GM06990 (cell line): ENCODE measurements at places on chromosomes 1 and 21.

GRCh38 chr1:107830526-107830925 is 134.5 kb downstream of the VAV3 start:
- DNase-seq, result no peak

DNA sequence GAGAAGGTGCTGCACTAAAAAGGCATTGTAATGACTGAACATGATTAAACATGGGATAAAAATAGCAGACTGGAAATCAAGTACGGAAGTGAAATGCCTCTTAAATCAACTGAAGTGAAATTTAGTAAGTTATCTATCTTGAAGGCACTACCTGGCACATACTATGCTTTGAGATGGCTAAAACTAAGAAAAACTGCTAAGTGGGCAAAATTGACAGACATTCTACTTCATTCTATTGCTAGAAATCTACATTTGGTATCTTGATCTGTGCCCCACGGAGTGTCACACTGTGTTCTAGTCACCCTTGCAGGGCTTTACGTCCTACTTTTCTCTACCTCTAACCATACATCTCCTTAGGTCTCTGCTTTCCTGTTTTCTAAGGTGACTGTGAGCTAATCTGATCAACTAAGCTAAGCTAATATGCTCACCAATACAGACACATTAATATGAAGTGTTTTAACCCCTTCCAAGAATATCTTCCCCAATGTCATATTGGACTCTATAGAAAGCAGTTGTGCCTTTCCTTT is 4.1 kb downstream of the PDC start:
- no peak for DNase-seq

GRCh38 chr1:209723756-209724693 is 19.4 kb downstream of the HSD11B1 start:
- DNase-seq, result peak; percentile 30

DNA sequence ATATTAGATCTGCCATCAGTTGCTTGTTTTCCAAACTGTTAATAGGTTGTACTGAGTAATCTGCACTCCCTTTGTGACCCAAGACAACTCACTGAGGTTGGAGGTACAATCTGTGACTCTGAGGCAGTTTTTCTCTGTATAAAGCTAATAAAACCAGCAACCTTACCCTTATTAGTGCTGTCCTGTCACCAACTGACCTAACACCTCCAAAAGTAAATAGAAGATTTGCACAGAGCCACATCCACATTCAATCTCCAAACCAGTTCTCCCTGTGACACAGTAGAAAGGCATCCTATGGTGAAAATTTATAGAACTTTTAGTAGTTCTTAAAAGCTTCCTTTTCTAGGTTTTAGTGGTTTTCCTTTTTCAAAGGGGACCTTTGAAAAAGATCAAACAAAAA is 140.4 kb upstream of the ADGRL2 start:
- DNase-seq, result no peak

DNA sequence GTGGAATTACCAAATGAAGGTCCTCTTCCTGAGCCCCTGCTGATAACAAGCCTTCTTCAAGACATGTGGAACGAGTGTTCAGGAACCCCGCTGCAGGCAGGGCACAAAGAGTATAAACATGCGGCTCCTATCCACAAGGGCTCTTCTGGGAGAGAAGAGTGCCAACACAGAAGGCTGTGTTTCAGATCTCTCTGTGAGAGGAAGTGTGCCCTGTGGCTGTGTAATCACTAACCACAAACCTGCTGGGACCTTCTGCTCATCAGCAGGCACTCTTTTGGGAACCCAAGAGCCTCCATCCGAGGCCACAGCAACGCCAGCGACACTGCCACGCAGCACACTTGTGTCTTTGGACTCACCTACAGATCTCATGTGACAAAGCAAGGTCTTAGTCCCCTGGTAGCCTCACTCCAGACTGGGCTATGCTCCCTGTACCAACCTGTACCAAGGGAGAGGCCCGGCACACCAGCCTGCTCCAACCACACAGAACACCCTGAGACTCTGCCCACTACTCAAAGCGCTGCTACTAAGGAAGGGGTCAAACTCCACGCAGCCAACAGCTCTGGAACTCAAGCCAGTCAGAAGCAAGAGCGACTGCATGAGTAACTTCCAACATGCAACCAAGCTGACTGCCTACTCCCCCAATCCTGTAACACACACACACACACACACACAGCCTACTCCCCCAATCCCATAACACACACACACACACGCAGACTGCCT is 7.8 kb downstream of the PTTG1IP start:
- DNase-seq, result no peak

GRCh38 chr1:247347477-247348222 is 16.0 kb upstream of the ZNF496 start:
- no peak for DNase-seq

DNA sequence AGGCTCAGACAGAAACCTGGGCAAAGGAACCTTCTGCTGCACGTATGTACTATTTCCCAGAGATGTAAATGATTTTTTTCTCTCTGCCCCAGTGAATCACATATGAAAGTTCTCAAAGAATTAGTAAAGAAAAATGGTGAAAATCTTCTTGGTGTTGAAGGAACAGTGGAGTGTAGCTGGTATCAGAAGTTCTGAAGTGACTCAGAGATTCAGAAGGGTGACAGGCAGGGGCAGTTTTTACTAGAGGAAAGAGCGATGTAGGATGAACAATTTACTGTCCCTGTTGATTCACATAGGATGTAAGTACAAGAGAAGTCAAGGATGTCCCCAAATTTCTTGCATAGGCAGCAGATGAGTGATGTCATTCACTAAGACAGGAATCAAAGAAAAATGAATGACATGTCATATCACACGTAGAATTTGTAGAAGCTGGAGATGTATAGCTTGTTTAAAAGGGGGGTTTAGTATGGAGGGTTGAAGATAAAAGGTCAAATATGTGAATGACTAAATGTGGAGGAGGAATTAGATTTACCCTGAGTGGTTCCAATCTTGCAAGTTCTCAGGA is 26.4 kb downstream of the WLS start:
- DNase-seq, result no peak

DNA sequence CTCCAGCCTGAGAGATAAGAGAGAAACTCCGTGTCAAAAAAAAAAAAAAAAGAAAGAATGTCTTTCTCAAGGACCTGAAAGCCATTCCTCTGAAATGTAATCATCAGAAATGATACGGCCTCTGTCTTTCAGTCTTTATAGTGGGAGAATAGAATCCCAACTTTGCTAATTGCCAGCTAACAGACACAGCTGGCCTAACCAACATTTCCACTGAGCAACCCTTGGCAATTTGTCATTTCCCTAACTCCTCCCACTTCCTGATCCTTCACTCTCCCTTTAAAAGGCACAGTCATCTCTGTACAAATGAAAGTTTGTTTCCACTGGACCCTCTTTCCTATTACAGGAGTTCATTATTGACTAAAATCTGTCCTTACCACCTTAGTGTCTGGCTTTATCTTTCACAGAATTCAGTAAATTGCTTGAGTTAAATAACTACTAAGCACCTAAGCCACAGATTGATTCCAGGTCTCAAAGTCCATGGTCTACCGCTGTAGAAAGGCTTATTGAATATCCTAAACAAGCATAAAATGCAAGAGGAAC is 4.3 kb upstream of the CBR1 start:
- no peak for DNase-seq

DNA sequence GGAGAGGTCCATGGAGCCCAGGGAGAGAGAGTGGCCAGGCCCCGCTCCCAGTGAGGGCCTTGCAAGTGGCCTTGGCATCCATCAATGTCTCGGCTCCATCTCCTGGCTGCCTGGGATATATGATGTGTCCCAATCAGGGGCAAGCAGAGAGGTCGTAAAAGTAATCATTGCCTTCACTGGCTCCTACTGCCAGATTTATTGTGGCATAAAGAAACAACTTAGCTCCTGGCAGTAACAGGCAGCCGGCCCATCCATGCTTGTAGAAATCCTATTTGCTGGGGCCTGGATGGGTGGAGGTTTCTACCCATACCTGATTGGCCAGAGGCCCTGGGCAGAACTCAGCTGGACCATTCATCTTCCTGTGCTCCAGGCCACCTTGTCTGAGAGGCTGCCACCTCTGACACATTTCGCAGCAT is 272.6 kb downstream of the MATN1 start:
- no peak for DNase-seq

- DNase-seq, result no peak
Observed at GRCh38 chr1:71921935-71922559, 360.3 kb downstream of the NEGR1 start.

GRCh38 chr1:64502931-64503330 is 33.0 kb downstream of the CACHD1 start:
- no peak for DNase-seq

- no peak for DNase-seq
Observed at GRCh38 chr1:36207339-36207738, 16.9 kb upstream of the THRAP3 start.

- DNase-seq, result no peak
Observed at GRCh38 chr1:70427976-70428375, 16.9 kb downstream of the CTH start.
